NCI-H1436 treated with DMSO at 0.1 percent for 48 hours (cell line): ENCODE measurements at places on chromosomes 13 and 19.

DNA sequence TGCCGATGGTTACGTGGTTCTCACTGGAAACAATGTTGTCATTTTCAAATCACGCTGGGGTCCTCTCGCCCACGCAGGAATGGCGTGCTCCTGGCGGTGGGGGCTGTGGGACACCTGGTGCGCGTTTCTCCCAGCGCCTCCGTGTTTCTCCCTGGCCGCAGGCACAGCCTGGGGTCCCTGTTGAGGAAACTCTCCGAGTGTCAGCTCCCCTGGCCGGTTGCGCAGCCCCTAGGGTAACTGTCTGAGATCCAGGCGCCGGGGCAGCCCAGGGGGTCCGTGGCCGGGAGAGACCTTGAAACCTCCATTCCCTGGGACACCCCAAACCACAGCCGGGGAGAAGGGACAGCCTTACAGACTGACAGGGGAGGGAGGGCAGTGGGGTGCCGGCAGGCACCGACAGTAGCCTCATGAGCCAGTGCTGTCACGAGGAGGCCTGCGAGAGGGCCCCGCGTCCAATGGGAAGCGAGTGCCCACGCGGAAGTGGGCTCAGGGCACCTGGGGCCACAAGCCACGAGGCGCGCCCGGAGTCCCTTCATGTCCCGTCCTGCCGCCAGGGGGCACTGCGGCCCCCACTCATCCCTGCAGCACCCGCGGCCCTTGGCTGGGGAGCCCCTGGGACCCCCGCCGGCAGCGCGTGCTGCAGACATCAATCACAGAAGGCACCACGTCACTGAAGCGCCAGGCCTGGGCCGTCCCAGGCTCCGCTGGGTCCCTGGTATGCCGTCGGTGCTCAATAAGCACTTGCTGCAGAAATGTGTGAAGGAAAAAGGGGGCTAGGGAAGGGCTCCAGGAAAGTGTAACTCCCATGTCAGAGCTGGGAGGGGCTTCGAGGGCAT lies 9.5 kb downstream of the ADAMTSL5 start:
- DNase-seq: no peak

- DNase-seq: no peak
These were observed 5.0 kb upstream of the JUNB start for GRCh38 chr19:12786141-12786870.

GRCh38 chr19:5246554-5247155 lies 94.0 kb downstream of the PTPRS start:
- no peak for DNase-seq

DNA sequence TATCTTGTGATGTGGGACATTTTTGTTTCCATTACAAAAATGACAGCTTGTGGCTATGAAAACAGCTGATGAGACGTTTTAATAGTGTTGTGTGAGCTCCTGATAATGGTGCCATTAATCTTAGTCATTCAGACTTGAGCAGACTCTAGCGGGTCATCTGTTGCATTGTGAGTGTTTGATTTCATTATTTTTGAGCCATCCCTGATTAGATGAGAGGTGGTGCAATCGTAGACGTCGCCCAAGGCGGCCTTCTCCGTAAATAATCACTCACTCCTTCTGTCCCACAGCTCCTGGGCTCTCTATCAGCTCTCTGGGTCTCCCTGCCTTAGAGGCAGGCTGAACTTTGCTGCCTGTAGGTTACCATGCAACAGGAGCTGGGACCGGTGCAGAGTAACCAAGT lies 528.0 kb upstream of the SGCG start:
- no peak for DNase-seq

DNA sequence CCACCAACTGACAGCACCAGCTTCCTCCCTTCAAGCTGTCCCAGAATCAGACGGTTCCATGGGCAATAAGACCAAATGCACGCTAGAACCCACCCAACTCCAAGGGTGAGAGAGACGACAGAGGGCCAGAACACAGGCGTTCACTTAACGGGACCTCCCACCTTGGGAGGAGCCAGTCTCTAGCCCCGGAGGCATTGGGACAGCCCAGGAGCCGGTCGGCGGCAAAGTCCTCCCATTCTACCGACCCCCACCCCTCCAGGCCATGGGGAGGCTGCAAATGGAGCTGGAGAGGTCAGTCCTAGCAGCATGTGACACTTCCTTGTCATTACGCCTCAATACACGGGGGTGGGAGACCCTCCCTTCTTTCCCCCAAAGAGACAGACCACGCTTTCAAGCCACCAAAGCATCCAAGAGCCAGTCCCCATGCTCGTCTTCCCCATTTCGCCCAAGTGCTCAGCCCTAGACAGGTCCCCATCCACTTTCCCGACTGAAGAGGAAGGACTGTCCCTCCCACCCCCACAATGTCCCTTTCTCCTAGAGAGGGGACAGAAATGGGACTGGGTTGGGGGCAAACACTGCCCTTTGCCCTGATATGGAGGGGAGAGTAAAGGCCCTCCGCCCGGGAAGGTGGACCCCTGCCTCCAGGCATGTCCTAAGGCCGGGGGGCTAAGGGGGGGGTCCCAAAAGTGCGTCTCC lies 964 bp downstream of the KHSRP start:
- DNase-seq: no peak

DNA sequence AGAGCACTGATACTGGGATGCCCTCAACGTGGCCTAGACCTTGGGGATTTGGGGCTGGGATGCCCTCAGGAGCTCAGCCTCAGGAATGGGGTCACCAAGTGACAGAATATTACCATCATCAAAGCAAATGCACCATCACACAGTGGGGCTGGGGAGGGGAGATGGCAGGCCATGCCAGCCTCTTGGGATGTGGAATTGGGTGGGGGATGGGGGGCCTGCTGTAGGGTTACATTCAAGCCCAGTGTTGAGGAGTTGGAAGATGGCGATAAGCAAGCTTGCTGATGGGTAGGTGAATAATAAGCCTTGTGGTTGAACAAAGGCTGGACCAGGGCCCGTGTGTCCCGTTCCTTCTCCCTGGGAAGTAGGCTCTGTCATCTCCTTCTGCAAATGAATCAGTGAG lies 69.1 kb upstream of the GPR12 start:
- no peak for DNase-seq

DNA sequence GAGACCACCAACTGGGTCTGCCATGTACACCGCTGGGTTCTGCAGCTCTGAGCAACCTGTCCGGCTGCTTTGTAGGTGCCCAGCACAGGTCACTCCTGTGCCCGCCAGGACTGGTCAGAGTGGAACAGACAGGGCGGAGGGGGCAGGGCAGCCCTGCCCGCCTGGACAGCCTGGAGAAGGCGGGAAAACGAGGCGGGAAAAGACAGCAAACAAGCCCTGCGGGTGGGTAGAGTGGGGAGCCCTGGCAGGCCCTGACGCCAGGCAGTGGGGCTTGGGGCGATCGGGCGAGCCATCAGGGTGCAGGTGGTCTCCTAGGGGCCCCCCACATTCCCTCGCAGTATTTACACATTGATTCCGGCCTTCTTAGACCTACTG lies 533 bp upstream of the UHRF1 start:
- DNase-seq: no peak

- no peak for DNase-seq
These were observed 9.7 kb downstream of the MBNL2 start for GRCh38 chr13:97231829-97232196.

DNA sequence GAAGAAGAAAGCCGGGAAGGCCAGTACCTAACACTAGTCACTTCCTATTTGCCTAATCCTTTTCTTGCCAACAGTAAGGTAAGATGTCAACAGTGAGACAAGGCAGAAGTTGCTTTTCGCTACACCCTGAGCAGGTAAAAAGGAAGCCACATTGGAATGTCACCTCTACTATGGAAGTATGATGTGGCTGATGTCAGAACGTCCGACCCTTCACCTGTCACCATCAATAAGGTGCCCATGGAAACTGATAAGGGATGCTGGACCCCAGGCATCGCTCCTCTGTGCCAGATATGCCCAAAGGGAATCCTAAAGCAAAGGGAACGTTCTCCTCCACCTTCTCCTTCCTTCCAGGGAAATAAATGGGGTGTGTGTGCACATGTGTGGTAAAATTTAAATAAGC lies 34.3 kb downstream of the COL4A1 start:
- no peak for DNase-seq

- no peak for DNase-seq
These were observed 1.6 kb downstream of the TNFSF9 start for GRCh38 chr19:6532244-6532999.

DNA sequence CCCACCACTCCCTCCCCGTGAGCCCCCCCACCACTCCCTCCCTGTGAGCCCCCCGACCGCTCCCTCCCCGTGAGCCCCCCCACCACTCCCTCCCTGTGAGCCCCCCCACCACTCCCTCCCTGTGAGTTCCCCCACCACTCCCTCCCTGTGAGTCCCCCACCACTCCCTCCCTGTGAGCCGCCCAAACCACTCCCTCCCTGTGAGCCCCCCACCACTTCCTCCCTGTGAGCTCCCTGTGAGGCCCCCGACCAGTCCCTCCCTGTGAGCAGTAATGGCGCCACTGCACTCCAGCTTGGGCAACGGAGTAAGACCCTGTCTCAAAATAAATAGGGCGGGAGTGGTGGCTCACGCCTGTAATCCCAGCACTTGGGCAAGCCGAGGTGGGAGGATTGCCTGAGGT lies 9.9 kb downstream of the ABCA7 start:
- no peak for DNase-seq

GRCh38 chr13:53206455-53206854 lies 177.8 kb downstream of the OLFM4 start:
- DNase-seq: no peak

DNA sequence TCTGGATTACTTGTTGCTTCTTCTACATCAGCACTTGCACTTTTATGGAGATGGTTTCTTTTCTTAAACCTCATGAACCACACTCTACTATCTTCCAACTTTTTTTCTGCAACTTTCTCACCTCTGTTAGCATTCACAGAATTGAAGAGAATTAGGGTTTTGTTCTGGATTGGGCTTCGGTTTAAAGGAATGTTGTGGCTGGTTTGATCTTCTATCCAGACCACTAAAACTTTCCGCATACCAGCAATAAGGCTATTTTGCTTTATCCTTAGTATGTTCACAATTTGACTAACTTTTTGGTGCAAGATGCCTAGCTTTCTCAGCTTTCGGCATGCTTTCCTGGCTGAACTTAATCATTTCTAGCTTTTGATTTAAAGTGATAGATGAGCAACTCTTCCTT lies 666.7 kb upstream of the MIR17HG start:
- no peak for DNase-seq

- DNase-seq: no peak
These were observed 547.9 kb downstream of the FGF9 start for GRCh38 chr13:22218797-22219196.

DNA sequence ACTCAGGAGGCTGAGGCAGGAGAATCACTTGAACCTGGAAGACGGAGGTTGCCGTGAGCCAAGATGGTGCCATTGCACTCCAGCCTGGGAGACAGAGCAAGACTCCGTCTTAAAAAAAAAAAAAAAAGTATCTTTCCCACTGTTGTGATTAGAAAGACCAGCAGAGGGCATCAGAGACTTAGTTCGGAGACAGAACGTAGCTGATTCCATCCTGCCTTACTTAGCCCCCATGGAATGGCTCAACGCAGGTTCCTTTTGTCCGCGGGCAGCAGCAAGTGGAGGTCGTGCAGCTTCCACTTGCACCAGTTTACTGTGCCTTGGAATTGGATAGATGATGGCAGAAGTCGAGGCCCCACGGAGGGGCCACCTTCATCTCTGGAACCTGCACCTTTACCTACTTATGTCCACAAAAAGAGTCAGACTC lies 8.1 kb downstream of the TIMM29 start:
- DNase-seq: peak; percentile 26

DNA sequence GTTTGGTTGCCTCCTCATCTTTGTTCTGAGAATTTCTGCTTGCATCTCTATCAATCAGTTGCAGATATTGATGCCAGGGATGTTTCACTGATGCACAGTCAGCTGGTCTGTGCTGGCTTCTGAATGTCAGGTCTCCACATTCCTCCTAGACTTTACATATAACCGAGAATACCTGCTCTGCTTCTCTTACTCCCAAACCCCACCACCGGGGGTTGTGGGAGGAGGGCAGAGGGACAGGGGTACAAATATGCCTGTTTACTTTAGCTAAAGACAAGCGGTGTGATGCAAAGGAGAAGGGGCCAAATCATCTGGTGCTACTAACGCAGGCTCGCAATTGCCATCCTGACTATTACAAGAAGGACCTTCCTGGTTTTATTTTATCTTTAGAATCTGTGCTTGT lies 17.4 kb upstream of the KLHL1 start:
- DNase-seq: no peak

DNA sequence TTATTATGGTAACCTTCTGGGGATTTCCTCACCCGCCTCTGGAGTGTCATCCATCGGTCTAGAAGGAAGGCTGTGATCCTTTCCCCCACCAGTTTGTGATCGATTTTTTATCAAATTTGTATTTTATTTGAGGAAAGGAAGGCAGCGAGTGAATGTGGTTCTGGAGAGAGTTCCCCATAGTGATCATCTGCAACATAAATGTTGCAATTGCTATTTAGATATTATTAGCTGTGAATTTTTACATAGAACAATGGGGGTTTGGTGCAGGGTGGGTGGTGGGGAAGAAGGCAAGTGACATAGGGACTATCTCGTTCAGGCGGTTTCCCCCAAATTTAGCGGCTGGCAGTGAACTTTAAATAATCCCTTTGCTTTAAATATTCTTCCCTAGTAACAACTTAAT lies 1.2 kb downstream of the CDK8 start:
- no peak for DNase-seq

DNA sequence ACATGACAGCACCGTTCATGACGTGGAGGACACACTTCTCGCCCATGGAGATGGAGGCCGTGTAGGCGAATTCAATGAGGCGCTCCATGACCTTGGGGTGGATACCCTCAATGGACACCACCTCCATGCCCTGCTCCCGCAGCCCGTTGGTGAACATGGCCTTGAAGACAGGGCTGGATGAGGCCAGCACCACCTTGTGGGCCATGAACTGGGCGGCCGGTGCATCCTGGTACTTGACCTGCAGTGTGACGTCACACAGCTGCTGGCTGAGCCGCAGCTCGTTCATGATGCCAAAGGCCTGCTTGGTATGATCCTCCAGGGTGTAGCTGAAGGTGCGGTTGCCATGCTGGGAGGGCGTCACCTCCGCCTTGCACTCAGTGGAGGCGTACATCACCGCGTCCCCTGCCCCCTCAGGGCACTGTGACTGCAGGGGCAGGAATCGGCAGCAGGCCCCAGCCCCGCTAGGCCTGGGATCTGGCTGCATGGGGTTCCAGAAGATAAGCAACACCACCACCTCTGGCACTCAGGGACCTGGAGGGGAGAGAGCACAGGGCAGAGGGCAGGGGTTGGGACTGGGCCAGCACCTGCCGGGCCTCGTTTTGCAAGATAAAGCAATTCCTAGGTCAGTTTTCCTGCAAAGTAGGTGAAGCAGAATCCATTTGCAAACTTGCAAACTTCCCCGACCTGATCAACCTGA lies 3.5 kb downstream of the KEAP1 start:
- no peak for DNase-seq

- no peak for DNase-seq
These were observed 93.5 kb downstream of the ZDHHC20 start for GRCh38 chr13:21365574-21365973.

DNA sequence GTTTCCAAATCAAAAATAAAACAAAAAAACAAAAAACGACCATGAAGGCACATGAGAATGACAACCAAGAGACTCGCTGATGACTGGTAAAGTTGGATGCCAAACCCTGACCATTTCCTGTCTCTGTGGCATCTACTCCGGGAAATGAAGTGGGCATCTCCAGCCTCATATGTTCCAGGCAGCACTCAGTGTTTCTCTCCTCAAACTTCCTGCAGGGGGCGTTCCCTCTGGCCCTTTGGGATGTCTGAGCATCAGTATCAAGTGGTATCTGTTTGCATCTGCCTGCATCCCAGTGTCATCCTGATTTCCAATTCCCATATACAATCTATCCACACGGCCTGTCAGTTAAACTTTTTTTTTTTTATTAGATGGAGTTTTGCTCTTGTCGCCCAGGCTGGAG lies 9.8 kb upstream of the SIGLEC12 start:
- DNase-seq: no peak

- no peak for DNase-seq
These were observed 3.7 kb downstream of the LILRA2 start for GRCh38 chr19:54577334-54577733.
